Hippocampal formation (tissue), 2 donors: ENCODE measurements at places on chromosomes 16 and 17.

- DNase-seq: no peak
These were observed 35.7 kb downstream of the PLD6 start for GRCh38 chr17:17170346-17170985.

GRCh38 chr17:2433696-2434095, 32.8 kb upstream of the MNT start:
- no peak for DNase-seq

DNA sequence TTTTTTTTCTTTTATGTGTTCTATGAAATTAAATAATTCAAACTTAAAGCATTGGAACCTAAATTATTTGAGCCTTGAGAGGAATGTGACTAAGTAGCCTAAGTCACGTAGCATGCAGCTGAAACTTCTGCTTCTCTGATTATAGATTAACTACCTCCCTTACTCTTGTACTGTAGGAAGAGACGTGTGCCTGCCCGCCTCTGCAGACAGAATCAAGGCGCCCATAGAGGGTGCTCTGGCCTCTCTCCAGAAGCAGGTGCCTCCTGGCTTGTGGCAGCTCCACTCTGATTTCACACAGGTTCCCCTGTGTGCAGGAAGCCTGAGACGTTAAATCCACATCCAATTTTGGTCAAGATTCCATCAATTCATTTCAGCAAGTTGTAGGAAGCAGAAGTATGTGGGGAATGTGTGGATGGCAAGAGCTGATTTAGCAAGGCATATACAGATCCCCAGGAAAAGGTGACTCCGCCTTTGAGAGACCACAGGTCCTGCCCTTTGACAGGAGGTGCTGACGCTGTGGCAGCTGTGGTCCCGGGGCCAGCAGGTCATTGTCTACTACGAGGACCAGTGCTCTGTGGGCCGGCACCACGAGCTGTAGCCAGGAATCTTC, 1418.8 kb downstream of the CDH11 start:
- DNase-seq: no peak

DNA sequence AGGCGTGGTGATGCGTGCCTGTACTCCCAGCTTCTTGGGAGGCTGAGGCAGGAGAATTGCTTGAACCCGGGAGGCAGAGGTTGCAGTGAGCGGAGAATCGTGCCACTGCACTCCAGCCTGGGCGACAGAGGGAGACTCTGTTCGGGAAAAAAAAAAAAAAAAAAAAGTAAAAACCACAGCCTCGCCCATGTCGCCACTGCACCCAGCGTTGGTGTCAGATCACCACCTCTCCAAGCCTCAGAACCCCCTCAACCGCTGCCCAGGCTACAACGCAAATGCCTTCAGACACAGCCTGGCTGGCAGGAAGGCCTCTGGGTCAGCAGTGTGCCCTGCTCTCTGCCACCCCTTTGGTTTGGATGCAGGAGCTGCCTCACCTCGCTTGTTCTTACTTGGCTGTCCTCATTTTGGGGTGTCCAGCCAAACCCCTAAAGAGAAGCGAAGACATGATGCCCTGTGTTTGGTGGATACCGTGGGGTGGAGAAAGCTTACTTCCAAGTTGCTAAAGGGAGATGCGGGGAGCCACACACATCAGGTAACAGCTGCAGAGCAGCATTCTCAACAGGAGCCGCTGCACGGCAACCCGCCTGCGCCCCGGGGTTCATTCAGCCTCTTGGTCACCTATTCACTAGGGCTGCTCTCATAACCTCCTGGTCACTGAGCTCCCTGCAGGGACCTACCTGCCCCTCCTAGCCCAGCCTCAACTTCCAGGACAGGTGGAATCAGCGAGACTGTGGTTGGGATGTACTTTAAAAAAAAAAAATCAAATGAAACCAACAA, 13.0 kb upstream of the CYTH1 start:
- no peak for DNase-seq

DNA sequence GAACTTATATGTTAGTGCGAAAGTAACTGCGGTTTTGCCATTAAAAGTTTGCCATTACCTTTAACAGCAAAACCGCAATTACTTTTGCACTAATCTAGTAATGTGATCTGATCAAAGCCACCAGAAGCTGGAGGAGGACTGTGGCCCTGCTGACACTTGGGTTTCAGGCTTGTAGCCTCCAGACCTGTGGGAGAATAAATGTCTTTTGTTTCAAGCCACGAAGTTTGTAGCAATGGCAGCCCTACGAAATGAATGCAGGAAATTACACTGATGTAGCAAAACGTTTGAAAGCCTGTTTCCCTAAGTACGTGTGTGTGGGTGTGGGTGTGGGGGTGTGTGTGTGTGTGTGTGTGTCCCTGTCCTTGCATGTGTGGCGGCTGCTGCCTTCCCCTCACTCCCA, 66.6 kb downstream of the WSB1 start:
- DNase-seq: no peak

- DNase-seq: no peak
These were observed 45.2 kb downstream of the SIAH1 start for GRCh38 chr16:48340054-48340453.

GRCh38 chr17:75260641-75261335, 618 bp downstream of the GGA3 start:
- DNase-seq: no peak

DNA sequence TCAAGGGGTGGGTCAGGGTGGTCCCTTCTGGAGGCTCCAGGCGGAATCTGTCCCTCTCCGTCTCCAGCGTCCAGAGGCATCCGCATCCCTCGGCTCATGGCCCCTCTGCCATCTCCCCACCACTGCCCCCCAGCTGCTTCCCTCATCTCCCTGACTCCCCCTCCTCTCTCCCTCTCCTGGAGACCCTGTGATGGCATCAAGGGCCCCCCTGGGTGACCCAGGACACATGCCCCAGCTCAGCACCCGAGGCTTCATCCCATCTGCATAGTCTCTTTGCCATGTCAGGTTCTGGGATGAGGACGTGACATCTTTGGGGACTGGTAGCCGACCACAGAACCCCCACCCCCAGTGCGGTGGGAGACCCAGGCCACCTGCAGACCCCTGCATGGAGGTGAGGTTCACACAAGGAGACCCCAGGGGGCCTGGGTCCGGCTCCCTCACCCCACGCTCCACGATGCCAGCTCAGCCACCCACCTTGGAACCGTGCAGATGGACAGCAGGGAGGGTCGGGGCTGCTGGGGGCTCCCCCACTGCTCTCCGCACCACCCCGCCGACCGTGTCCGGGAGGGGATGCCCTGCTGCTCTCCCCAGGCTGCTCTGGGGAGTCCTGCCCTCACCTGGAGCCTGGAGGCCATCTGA, 3.8 kb downstream of the SECTM1 start:
- no peak for DNase-seq

GRCh38 chr16:22380529-22380928, 6.1 kb upstream of the CDR2 start:
- no peak for DNase-seq

- no peak for DNase-seq
These were observed 89.5 kb downstream of the CYTH1 start for GRCh38 chr17:78692460-78693010.

GRCh38 chr17:28230011-28230410, 89.0 kb upstream of the TMEM97 start:
- no peak for DNase-seq

DNA sequence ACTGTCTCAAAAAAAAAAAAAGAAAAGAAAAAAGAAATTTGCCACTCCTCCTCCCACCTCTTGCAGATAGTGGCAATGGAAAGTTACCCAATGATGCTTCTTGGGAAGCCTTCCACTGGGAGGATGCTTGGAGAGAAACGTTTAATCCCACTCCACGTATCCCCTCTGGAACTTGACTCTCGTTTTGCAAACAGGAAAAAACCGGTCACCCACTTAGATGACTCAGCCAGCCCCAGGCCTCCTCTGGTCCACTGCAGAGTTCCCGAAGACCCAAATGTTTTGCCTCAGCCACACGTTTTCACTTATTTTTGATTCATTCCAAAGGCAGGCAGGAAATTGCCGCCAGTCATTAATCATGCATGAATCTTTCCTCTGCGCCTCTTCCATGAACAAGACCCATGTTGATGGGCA, 9.3 kb upstream of the TNFRSF17 start:
- no peak for DNase-seq

GRCh38 chr17:65183736-65184135, 46.6 kb downstream of the RGS9 start:
- peak; percentile 8 for DNase-seq

GRCh38 chr17:2111691-2112090, 56.8 kb downstream of the HIC1 start:
- DNase-seq: no peak

GRCh38 chr17:21296097-21297025, 11.8 kb downstream of the MAP2K3 start:
- DNase-seq: no peak

- DNase-seq: no peak
These were observed 276.5 kb downstream of the KIF2B start for GRCh38 chr17:54099221-54099620.

DNA sequence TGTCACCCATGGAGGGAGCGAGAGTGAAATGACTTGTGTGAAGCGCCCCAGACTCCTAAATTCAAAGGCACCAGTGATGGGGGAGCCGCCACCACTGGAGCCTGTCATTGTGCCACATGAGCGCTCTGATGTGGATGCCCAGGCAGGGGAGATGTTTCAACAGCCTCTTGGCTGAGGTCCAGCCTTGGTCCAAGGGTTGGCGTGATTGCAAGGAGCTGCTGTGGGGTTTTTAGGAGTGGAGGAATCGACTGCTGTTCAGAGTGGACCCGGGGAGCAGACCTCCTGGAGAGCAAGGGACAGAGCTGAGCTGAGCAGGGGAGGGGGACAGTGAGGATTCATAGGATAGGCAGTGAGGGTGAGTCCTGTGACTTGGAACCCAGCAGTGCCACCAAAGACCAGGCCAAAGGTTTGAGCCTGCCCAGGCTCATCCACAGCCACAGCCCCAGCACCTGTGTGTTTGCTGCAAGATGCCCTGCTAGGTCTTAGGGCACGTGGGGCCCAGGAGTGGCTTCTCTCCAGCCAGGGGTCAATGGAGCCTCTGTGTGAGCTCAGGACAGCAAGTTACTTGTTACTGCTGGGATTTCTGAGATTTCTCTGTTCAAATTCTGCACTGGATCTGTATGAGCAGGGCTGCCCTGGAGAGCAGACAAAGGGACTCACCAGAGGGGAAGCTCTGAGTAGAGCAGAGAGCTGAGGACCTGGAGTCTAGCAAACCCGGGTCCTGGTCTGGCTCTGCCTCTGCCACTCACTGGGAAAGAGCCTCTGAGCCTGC, 20.3 kb downstream of the RHBDL3 start:
- peak; percentile 71 for DNase-seq

DNA sequence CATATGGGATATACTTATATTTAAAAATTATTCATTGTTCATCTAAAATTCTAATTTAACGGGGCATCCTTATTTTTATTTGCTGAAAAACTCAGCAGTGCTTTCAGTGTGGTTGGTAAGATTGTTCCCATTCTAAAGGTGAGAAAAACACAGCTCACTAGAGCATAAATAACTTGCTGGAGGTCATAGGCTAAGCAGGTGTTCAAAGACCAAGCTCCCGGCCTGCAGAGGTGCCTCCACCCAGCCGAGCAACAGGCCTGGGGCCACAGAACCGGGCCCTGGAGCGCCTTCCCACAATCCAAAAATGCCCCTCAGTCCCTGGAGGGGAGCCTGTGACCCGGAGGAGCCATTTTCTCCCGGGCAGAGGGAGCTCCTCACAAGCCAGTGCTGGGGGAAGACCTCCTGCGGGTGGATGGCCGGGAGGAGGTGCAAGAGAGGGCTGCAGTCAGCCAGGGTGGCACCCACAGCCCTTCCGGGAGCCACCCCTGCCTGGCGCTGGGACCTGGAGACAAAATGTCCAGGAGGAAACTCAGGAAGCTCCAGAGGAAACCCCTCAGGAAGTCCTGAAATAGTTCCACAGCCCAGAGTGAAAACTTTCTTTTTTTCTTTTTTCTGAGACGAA, 14.7 kb downstream of the ABR start:
- no peak for DNase-seq

DNA sequence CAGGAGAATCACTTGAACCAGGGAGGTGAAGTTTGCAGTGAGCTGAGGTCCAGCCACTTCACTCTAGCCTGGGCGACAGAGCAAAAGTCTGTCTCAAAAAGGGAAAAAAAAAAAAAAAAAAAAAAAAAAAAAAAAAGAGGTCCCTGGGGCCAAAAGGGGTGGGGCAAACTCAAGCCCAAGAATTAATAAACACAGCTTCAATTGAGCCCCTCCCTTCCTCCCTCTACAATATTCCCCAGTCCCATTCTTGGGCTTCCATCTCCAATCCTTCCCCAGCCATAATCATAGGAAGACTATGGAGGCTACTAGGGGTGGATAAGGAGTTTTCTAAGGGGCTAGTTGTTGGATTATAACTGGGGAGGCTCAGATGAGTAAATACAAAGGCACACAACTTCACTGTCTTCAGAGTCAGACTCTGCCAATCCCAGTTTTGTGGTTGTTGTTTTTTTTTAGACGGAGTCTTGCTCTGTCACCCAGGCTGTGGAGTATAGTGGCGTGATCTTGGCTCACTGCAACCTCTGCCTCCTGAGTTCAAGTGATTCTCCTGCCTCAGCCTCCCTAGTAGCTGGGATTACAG, 9.5 kb downstream of the CAVIN1 start:
- no peak for DNase-seq

DNA sequence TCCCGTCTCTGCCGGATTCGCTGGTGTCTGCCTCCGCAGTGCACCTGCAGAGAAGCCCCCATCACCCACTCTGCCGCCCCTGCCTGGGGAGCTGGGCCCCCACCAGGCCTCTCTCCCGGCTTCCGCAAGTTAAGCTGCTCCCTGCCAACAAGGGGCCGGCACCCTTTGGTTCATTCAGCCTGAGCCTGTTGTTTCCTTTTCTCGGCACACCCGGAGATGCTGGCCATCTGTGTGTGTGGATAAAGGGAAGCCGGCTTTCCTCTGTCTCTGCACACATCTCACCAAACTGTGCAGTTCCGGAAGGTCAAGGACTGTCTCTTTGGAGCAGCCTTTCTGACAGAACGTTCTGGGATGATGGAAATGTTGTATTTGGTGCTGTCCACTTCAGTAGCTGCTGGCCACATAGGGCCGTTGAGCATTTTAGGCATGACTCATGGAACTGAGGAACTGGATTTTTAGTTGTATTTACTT, 6.8 kb downstream of the MAPK8IP3 start:
- no peak for DNase-seq

DNA sequence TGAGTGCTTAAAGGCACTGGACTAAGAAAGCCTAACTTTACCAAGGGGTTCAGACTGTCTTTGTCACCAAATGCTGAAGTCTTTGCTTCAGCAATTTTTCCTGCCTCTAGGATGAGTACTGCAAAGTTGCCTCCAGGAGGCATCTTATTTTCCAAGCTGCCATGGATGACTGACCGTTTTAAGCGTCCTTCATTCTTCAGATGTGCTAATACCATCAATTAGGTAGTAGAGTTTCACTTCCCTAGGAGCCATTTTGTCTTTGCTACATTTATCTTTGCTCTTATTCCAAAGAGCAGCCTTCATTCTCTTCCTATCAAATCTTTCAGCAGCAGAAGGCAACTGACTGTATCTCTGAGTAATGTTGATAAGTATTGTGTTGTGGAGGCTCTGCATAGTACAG, 440.1 kb downstream of the CDH13 start:
- no peak for DNase-seq

- DNase-seq: no peak
These were observed 21.0 kb downstream of the TSPOAP1 start for GRCh38 chr17:58307468-58308172.

GRCh38 chr16:75061669-75062068, 54.9 kb downstream of the LDHD start:
- DNase-seq: no peak
